ENCODE measurements at places on chromosomes 2 and 18.

DNA sequence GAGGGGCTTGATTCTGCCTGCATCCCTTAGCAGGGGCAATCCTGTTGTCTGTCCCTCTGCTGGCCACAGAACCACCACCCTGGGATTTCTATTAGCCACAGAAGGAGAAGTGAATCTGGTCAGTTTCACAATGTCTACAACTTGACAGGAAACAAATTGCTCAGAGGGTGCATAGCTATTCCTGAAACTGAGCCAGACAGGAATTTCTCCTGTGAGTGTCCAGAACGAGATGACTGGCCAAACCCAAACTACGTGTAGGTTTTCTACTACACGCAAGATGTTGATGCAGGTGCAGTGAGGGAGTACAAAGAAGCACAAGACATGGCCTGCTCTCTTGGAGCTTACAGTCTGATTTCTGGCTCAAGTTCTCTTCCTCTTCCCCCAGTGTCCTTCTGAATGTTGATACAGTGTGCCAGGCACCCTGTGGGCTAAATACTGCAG, 201.9 kb downstream of the CLIP4 start:
- DNase-seq, result no peak

- DNase-seq, result no peak
Observed at GRCh38 chr2:196640031-196640548, 575 bp downstream of the CCDC150 start.

GRCh38 chr2:177212891-177213856, 580 bp downstream of the HNRNPA3 start:
- DNase-seq, result peak; percentile 91

GRCh38 chr18:20997371-20997770, 114.2 kb downstream of the ROCK1 start:
- no peak for DNase-seq

- DNase-seq, result no peak
Observed at GRCh38 chr2:142426064-142426463, 295.2 kb upstream of the LRP1B start.

DNA sequence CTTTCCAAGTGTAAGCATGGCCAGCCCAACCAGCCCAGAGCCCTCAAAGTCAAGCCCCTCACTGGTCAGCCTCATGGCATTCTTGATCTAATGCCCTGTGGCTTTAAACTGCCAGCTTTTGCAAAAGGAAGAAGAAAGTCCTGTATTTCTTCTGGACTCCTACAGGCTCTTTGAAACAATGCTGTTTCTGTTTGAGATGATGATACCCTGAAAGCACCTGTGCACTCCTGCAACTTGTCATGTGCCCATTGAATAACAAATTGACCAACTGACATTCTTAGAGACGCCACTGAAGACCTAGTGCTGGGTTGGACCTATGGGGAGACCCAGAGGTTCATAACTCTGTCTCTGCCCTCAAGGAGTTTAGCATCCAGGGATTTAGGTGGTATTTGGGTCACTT, 82.0 kb upstream of the MSH2 start:
- DNase-seq, result no peak

GRCh38 chr2:96807127-96807471, 9.0 kb upstream of the CNNM3 start:
- DNase-seq, result no peak

- no peak for DNase-seq
Observed at GRCh38 chr2:215506604-215506990, 70.7 kb upstream of the FN1 start.

DNA sequence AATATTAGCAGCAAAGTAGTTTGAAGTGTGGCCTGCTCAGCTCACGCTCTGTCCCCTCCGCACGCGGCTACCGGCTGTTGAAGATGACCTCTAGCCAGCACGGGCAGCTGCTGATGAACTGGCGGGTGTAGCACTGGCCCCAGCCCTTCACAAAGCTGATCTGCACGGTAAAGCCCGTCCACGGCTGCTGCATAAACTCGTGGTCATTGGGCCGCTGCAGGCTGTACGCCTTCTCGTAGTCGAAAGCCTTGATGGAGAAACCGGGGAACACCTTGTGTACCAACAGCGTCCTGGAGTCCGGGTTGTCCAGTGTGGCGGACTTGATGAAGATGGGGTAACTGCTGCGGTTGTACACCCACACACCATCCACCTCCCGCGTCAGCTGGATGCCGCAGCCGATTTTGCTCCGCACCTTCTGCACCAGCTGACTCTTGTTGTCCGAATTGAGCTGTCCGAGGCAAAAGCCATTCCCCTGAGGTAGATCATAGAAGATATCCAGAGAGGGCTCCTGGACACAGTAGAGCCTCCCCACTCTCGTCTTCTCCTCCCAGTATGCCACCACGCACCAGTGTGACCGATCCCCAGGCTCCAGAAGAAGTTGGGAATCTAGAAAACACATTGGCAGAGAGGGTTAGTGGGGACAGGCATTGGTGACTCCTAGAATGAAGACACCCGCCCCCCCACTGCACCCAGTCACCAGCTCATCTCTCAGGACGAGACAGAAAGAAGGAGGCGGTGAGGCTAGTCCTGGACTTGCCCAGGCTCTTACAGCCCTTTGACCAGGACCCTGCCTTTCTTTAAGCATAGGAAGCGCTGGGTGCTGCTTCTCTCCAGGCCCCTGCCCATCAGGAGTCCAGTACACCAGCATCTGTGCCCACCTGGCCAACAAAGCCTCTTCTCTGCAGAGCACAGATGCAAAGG, 29.2 kb downstream of the SMAD7 start:
- DNase-seq, result no peak

DNA sequence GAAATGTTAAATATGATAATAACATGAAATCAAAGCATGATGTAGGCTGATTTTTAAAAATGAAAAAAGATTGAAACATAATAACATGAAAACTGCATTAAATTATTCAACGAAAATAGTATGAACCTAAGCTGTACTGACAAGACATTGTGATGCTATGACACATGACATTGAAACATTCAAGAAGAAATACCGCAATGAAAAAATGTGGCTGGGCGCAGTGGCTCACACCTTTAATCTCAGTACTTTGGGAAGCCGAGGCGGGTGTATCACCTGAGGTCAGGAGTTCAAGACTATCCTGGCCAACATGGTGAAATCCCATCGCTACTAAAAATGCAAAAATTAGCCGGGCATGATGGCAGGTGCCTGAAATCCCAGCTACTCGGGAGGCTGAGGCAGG, 14.6 kb downstream of the CXCR1 start:
- DNase-seq, result peak; percentile 50

- DNase-seq, result no peak
Observed at GRCh38 chr2:11237122-11237521, 81.9 kb downstream of the SLC66A3 start.

- DNase-seq, result peak; percentile 17
Observed at GRCh38 chr2:3789256-3789655, 85.9 kb downstream of the DCDC2C start.
